ENCODE measurements at places on chromosomes 6 and 20.
A peak's percentile ranks its signal among the peaks of the same experiment; 100 is the strongest.

- no peak for DNase-seq
Observed at GRCh38 chr6:72464791-72465691, 156.8 kb upstream of the KCNQ5 start.

- no peak for DNase-seq
Observed at GRCh38 chr6:164206807-164207423, 792.4 kb downstream of the QKI start.

DNA sequence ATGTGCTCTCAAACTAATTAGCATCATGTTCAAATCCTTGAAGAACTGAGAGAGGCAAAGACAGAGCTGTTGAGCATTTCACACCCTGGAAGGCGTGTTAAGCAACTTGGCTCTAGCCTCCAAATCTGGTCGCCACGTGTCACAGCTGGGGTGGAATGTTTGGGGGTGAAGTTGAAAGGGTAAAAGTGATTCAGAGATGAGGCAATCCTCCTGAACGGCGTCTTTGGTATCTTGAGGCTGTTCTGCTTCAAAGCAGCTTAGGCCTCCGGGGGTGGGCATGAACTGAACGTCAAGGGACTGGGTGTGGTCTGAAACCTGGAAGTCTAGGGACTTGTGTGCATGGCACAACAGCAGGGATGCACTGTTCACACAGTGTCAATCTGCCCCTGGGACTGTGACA is 62.3 kb downstream of the TRAM2 start:
- no peak for DNase-seq

- peak; percentile 10 for DNase-seq
Observed at GRCh38 chr6:71124340-71124739, 164.3 kb upstream of the OGFRL1 start.

- DNase-seq: no peak
Observed at GRCh38 chr6:147434516-147434915, 74.0 kb upstream of the SAMD5 start.

DNA sequence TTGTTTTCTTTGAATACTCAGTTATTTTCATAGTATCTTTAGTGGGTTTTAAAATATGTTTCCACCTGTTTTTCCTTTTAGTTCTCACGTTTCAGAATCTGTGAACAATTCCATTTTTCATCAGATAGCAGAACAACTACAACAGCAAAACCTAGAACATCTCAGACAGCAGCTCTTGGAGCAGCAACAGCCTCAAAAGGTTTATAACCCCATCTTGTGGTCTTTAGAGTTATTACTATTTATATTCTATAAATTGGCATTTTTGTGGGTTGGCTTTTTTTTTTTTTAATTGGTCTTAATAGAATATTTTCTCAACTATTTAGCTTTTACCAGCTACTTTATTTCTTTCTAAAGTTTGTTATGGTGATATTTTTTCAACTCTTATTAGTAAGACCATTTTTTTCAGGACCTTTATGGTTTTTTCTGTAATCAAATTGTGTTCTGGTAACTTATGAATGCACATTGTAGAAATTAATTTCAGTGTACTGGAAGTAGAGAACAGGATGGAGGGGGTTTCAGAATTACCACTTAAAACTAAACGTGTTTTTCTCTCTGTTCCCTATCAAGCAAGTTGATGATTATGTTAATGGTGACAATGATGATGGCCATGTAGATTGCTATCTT is 72.2 kb downstream of the SCAF8 start:
- peak; percentile 86 for DNase-seq

DNA sequence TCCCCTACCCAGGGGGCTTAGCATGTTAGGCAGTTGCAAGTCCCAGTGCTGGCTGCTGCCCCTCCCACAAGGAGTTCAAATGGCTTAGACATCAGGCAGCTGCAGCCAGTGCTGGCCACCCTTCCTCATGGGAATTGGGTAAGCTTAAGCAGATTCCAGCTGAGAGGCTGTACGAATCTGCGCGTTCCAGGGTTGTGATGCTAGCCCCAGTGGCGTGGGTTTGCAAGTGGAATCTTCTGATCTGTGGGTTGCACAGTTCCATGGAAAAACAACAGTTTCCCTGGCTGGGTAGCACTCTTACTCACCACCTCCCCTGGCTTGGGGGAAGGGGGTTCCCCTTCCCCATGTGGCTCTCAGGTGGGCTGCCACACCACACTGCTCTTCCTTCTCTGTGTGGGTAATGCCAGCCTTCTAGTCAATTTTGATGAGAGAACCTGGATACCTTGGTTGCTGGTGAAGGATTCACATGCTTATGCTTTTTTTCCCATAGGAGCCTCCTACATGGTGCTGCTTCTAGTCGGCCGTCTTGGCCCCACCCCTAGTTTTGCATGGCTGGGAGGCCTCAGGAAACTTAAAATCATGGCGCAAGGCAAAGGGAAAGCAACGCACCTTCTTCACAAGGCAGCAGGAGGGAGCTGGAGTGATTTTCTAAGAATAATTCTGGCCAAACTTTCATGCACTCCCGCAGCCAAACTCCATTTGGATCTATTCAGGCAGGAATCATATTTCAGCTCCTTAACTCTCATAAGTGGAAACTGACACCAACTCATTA is 13.0 kb downstream of the DYNLT2 start:
- no peak for DNase-seq

DNA sequence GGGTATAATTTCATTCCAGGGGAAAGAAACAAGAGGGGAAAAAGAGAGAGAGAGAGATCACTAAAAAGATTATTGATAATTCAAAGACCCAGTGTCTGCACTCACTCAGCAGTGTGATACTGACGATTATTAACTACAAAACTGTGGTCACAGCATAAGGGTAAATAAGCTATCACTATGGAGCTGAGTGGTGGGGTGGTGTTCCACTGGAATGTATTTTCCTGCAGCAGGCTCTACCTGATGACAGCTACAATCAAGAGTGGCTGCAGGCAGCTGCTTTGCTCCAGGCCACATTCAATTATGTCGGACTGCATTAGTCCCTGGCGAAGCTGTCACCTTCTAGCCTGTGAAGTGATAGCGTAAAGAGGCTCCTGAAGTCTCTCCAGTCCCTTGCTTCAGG is 122.2 kb upstream of the TFAP2D start:
- DNase-seq: no peak

DNA sequence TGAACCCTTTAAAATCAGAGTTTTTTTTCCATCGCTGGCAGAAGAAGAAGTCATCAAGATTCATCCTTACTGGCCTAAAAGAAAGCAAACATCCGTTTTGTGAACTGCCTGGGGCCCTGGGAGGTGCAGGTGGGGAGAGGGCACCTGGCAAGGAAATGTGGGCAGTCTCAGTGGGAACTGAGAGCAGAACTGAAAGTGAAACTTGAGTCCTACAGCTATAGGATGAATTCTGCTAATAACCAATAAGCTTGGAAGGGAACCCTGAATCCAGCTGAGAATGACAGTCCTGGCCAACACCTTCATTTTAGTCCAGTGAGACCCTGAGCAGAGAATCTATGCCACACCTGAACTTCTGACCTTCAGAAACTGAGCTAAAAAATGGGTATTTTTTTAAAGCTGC is 130.1 kb upstream of the ASCC3 start:
- DNase-seq: no peak
